ENCODE measurements at places on chromosomes 3 and 15.

GRCh38 chr3:49998326-49998725 lies 58.4 kb downstream of the RBM6 start:
- peaks cover 43% of the 10 kb centered on the region for H3K36me3 ChIP-seq
- H3K27ac ChIP-seq, result no peak overlapping the region
- no peaks in the 10 kb centered on the region for H3K27me3 ChIP-seq
- no peaks in the 10 kb centered on the region for H3K4me1 ChIP-seq
- no peak for DNase-seq

DNA sequence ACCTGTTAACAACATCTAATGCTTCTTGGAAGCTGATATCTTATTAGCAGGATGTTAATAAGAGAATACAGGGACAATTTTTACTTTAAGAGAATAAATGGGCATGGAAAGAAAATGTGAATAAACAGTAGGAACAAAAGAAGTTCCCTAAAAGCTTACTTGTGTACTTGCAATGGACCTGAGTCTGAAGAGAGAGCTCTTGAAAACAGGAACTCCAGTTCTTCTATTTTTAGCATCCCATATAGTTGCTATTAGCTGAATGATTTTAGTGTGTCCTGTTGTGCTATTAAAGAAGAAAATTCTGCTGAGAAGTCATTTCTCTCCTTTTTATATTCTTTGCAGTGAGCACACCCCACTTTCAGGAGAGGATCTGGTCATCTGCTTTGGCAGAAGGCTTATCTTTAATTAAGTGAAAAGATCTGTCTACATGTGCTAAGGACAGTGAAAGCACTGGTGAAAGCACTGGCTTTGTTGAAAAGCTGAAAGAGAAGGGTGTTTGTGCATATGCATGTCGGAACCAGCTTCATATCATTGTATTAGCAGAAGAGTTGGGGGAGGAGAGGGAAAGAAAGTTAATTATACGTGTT lies 1.4 kb upstream of the ST3GAL6 start:
- H3K27me3 ChIP-seq, result no peaks in the 10 kb centered on the region
- no peak overlapping the region for H3K4me3 ChIP-seq
- peaks cover 26% of the 10 kb centered on the region for H3K4me1 ChIP-seq
- no peak overlapping the region for H3K27ac ChIP-seq
- no peak for DNase-seq

DNA sequence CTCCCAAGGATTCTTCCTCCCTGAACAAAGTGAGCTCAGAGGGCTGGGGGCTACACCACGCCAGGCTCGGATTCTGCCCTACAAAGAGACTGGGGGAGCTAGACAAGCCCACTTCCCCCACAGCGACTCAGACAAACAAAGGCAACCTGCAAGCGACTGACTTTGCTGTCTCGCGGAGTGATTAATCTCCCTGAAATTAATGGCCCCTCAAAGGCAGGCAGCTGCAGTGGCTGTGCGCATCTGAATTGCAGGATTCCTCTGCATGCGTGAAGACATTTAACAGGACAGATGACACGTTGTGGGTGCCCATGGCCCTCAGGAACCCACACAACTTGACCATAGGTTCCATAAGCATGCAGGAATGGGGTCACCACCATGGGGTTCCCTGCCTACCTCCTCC lies 18.4 kb downstream of the CTXND1 start:
- no peaks in the 10 kb centered on the region for H3K36me3 ChIP-seq
- peak overlapping the region; percentile 96 for H3K27ac ChIP-seq
- DNase-seq, result peak; percentile 56
- H3K27me3 ChIP-seq, result peaks cover 29% of the 10 kb centered on the region
- H3K4me1 ChIP-seq, result peaks cover 35% of the 10 kb centered on the region
- H3K4me3 ChIP-seq, result peak overlapping the region; percentile 57

DNA sequence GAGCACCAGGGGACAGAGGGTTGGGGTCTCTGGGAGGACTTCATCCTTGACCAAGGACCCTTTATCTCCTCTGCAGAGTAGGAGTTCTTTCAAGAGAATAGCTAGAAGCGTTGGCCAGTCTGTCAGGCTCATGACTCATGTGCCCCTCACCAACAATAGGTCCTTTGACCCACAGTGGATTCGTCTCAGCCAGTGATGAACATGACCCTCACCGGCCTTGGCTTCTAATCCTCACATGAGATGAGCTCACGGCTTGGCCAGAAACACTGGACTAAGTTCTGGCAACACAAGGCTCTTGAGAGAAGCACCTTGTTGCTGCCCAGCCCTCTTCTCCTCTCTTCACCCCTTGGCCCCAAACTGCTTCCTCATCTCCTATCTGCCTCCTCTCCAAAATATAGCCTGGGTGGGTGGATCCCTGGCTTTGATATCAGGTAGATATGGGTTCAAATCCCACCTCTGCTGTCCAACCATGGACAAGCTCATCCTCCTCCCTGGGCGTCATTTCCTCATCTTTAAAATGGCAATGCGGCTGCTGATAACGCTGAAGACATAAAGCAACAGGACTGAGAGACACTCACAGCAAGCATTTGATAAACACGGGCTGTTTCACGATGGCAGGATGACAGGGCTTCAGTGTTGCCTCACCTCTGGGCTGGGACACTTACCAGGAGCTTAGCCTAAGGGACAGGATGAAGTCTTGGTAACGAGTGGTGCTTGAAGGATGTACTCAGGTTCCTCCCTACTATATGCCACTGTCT lies 446.7 kb upstream of the PROK2 start:
- H3K4me3 ChIP-seq, result no peak overlapping the region
- peaks cover 8% of the 10 kb centered on the region for H3K36me3 ChIP-seq
- peaks cover 10% of the 10 kb centered on the region for H3K4me1 ChIP-seq
- no peak for DNase-seq

- H3K36me3 ChIP-seq, result peaks cover 67% of the 10 kb centered on the region
- no peak for DNase-seq
- no peaks in the 10 kb centered on the region for H3K4me1 ChIP-seq
Measured at GRCh38 chr15:56098195-56098863, 104.9 kb upstream of the NEDD4 start.

GRCh38 chr3:48960841-48961413 lies 29.1 kb upstream of the P4HTM start:
- peak overlapping the region; percentile 68 for H3K27ac ChIP-seq
- no peak for DNase-seq
- no peak overlapping the region for H3K4me3 ChIP-seq
- H3K4me1 ChIP-seq, result no peaks in the 10 kb centered on the region
- peaks cover 49% of the 10 kb centered on the region for H3K36me3 ChIP-seq
- H3K27me3 ChIP-seq, result no peaks in the 10 kb centered on the region

DNA sequence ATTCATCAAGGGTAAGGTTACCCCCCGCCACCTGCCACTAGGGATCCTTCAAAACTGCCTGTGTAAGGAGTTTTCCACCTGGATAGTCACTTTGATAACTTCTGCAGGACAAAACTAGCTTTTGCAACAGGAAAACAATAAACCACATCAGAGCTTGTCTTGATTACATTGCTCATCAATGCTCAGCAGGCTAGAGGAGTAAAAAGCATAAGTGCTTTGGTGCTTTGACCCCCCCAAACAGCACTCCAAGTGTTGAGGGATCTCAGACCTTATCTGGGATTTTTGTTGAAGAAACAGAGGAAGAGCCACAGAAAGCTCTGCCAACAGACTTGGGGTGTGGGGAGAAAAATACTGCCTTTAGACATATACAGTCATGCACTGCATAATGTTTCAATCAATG lies 10.8 kb upstream of the PHLDB2 start:
- no peak overlapping the region for H3K4me3 ChIP-seq
- peaks cover 3% of the 10 kb centered on the region for H3K27me3 ChIP-seq
- H3K27ac ChIP-seq, result no peak overlapping the region
- no peak for DNase-seq
- H3K4me1 ChIP-seq, result peaks cover 47% of the 10 kb centered on the region

GRCh38 chr3:39290255-39290654 lies 10.4 kb upstream of the CX3CR1 start:
- no peak for DNase-seq
- H3K4me1 ChIP-seq, result peaks cover 47% of the 10 kb centered on the region
- H3K36me3 ChIP-seq, result no peaks in the 10 kb centered on the region

DNA sequence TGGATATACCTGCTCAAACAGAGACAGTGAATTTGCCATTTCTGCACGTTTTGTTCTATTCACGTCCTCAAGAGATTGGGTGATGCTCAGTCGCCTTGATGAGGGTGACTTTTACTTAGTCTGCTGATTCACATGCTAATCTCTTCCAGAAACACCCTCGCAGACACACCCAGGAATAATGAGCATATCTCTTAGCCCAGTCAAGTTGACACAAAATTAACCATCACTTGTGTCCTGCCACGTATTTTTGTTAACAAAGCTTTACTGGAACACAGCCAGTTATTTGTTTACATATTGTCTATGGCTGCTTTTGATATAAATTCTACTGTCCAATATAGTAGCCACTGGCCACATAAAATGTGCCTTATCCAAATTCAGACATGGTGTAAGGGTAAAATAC lies 218.3 kb downstream of the FHIT start:
- no peaks in the 10 kb centered on the region for H3K27me3 ChIP-seq
- no peak for DNase-seq
- no peak overlapping the region for H3K4me3 ChIP-seq
- peaks cover 9% of the 10 kb centered on the region for H3K36me3 ChIP-seq
- H3K4me1 ChIP-seq, result no peaks in the 10 kb centered on the region
- no peak overlapping the region for H3K27ac ChIP-seq

- no peaks in the 10 kb centered on the region for H3K27me3 ChIP-seq
- peaks cover 7% of the 10 kb centered on the region for H3K4me1 ChIP-seq
- H3K36me3 ChIP-seq, result peaks cover 80% of the 10 kb centered on the region
- H3K27ac ChIP-seq, result peak overlapping the region; percentile 38
- no peak overlapping the region for H3K4me3 ChIP-seq
Measured at GRCh38 chr15:85716261-85716660, 78.5 kb downstream of the KLHL25 start.

GRCh38 chr3:72523429-72524151 lies 324.7 kb downstream of the SHQ1 start:
- peaks cover 51% of the 10 kb centered on the region for H3K4me1 ChIP-seq
- H3K27me3 ChIP-seq, result peaks cover 9% of the 10 kb centered on the region
- DNase-seq, result no peak
- peak overlapping the region; percentile 18 for H3K27ac ChIP-seq
- H3K4me3 ChIP-seq, result no peak overlapping the region
- no peaks in the 10 kb centered on the region for H3K36me3 ChIP-seq

DNA sequence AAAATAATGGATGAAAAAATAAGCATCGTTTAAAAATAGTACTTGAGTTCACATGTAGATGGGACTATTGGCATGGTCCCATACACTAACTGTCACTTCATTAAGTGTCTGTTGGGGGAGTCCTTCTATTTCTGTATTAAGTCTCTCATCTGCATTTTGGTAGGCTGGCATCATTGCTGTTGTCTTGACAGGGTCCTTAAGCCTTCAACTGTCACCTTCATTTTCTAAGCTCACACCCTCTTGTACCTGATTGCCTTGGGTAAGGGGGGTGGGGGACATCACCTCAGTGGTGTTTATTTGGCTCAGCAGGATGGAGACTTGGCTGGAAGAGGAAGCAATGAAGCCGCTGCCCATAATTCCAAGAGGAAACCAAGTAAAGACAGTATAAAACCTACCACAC lies 202.0 kb upstream of the VEPH1 start:
- no peak overlapping the region for H3K4me3 ChIP-seq
- H3K36me3 ChIP-seq, result no peaks in the 10 kb centered on the region
- peaks cover 9% of the 10 kb centered on the region for H3K27me3 ChIP-seq
- H3K4me1 ChIP-seq, result peaks cover 6% of the 10 kb centered on the region
- DNase-seq, result no peak

DNA sequence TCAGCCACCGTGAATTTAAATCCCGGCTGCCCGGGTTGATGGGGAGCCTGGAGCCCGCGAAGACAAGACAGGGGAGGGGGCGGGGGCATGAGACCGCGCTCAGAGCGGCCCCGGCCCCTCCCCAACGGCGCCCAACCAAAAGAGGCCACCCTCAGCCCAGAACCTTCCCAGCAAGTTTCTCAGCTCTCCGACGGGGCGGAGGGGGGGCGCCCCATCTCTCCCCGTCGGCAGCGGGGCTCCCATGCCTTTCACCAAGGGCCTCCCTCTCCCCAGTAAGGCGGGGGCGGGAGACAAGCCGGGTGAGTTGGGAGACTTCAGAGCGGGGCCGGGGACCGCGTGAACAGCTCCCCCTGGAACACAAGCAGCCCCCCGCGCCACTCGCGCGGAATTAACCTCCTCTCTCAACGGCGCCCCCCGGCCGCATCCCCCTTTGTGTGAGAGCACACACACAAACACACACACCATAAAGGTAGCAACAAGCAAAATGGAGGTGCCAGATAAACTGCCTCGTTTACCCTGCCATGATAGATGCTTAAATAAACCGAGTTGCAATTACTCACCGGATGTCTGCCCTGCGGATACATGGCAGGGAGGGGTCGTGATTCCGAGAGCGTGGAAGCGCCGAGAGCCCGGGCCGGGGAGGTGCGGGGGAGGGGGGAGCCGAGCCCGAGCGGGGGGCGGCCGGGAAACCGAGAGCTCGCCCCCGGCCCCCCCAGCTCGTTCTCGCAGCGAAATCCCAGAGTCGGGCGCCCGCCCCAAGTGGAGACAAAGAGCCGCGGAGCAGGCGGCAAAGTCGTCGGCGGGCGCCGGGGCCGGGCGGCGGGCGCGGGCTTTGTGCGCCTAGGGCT lies 1.3 kb downstream of the TLE3 start:
- peak overlapping the region; percentile 99 for H3K4me3 ChIP-seq
- DNase-seq, result peak; percentile 73
- H3K27ac ChIP-seq, result peak overlapping the region; percentile 93
- peaks cover 13% of the 10 kb centered on the region for H3K36me3 ChIP-seq
- H3K27me3 ChIP-seq, result peaks cover 9% of the 10 kb centered on the region

DNA sequence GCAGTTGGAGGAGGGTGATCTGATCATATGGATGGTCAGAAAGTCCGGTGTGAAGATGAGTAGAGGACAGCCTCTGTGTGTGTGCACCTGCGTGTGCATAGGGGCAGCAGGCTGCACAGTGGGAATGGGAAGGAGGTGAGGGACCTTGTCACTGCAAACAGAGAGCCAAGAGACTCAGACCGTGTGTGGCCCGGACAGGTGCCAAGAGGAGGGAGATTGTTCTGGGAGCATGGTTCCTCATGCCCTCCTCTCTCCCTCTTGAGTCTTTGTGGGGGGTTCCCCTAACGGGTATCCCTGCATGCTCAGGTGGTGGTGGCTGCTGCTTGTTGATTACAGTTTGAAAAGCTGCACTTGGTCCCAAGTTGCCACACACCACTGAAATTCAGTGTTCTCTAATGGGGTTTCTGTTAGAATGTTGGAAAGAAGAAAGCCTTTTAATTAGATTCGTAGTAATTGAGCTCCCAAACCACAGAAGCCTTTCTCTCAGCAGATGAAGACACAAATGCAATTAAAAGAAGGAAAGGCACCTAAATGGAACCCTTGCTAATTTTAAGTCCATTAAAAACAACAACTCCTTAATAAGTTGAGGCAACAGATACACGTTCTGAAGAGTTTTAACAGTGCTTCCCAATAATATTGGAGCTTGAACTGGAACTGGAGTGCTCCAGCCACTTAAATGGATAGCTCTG lies 68.9 kb downstream of the CHRNA7 start:
- peaks cover 14% of the 10 kb centered on the region for H3K27me3 ChIP-seq
- no peak overlapping the region for H3K27ac ChIP-seq
- peaks cover 14% of the 10 kb centered on the region for H3K36me3 ChIP-seq
- no peak for DNase-seq
- H3K4me3 ChIP-seq, result no peak overlapping the region

DNA sequence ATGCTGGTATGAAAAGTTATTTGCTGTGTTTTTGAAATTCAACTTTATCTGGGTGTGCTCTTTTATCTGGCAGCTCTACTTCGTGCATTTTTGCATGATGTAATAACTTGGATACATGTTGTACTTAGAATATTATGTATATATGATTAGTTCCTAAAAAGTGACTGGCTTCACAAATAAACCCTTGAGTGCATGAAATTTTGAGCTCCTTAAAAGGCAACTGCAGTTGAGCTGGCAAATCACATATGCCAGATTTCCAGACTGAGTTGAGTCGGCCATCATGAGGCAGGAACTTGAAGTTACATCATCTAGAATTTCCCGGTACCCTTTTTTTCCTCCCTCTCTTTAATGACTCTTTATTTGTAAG lies 162.5 kb downstream of the FNDC3B start:
- DNase-seq, result no peak
- H3K27ac ChIP-seq, result no peak overlapping the region
- H3K27me3 ChIP-seq, result no peaks in the 10 kb centered on the region
- peaks cover 24% of the 10 kb centered on the region for H3K4me1 ChIP-seq
- peaks cover 49% of the 10 kb centered on the region for H3K36me3 ChIP-seq

Measured in nephron progenitor cell (in vitro differentiated cells).